ENCODE measurements at places on chromosomes 7 and 10.

- no peak for DNase-seq
Measured at GRCh38 chr10:74190494-74190893, 39.5 kb downstream of the ADK start.

GRCh38 chr7:25726781-25727311 is 425.2 kb upstream of the NFE2L3 start:
- DNase-seq: no peak

DNA sequence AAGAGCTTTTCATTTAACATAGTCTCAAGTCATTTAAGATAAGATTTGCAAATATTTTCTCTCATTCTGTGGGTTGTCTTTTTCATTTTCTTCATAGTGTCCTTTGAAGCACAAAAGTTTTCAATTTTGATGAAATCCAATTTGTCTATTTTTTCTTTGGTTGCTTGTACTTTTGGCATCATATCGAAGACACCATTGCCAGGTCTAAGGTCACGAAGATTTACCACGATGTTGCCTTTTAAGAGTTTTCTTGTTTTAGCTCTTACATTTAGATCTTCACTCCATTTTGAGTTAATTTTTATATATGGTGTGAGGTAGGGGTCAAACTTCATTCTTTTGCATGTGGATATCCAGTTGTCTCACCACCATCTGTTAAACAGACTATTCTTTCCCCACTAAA is 34.7 kb downstream of the TMEM270 start:
- DNase-seq: no peak

- no peak for DNase-seq
Measured at GRCh38 chr7:25496476-25497368, 268.4 kb upstream of the NPVF start.

DNA sequence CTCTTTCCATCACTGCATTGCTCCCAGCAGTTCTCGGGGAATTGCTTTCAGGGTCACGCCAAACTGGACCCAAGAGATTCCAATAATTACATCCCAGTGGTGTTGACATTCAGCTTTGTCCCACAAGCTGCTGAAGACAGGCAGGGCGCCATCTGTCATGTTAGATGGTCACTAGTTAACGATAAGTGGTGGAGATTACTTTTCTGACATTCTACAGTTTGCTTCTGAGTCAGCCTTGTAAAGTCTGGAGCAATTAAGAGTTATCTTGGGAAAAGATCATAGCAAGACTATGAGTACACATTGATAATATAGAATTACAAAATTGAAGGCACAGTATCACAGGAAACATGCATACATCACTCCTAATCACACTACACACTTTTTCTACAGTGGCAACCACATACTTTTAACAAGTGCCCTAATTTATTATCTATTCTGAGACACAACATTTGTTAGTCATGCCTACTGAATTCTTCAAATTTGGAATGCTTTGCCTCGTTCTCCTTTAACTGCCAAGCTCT is 41.9 kb downstream of the SEMA3C start:
- DNase-seq: no peak

Data from stimulated activated CD4-positive, alpha-beta T cell treated with anti-CD3 and anti-CD28 coated beads, Interleukin-2, amount 100 ng/mL, for 4 hours (primary cell).